ENCODE measurements at places on chromosomes 2 and 18.

DNA sequence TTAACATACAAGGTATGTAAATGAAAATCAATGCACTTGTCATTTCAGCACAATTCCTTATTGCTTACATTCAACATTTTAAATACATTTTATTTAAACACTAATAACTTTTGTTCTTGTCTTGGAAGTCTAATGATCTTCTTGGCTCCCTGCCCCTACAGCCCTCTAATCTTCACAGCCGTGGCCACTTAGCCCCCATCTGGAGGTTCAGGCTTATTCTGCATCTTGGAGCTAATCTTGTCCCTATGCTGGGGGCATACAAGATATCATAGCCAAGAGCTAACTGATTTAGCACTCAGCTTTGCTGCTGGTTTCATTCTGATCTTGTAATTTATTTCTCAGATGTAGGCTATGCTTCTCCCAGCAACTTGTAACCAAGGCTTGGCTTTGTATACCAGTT is 140.8 kb downstream of the TMEFF2 start:
- no peak for DNase-seq

DNA sequence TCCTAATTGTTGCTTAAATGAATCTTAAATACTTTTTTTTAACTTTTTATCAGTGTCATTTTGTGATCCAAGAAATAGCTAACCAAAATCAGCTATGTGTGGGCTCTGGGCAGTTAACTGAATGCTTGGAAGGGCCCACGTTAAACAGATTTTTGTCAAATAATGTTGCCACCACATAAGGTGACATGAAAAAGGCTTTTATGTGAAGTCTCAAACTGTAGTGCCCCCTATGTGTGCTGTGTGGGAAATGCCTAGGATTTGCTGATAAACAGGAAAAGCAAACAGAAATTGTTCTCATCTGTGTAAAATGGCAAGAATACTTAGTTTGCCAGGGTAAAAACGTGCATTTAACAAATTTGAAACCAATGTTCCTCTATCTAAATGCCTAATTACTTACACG is 242.2 kb downstream of the ZNF516 start:
- no peak for DNase-seq

- DNase-seq: no peak
Measured at GRCh38 chr2:5235701-5236100, 456.5 kb upstream of the SOX11 start.

GRCh38 chr18:40944576-40944975 is 1010.5 kb upstream of the PIK3C3 start:
- DNase-seq: no peak

DNA sequence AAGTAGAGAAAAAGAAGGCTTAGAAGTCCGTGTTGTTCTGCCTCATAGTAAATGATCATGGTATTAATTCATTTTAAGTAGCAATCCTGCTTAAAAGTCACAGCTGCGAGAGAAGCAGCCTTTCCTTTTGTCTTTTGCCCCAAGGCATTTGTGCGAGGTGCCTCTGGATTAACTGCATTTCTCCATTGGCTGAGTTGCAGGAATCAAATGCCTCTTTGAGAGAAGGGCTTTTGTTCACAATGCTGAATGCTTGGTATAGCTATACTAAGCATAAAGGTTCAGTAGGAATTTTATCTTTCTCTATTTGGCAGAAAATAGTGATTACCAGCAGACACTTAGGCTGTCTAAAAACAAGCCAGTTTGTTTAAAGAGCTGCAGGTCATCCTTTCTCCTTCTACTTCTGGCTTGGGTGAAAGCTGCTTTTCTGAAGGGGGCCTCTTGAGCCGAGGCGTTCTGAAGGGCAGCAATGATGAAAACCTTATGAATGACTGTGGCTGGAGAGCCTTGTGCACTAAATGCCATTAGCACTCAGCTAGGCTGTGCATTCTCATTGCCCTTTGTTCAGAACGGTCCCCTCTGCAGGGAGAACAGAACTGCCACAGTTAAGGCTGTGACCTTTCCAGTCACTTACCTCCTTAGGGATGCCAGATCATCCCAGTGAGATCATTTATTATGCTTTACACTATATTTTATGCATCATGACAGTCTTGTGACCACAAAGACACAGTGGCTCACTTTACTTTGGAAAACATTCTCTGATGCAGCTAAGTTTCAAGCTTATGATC is 68.8 kb upstream of the TMEM87B start:
- DNase-seq: no peak

DNA sequence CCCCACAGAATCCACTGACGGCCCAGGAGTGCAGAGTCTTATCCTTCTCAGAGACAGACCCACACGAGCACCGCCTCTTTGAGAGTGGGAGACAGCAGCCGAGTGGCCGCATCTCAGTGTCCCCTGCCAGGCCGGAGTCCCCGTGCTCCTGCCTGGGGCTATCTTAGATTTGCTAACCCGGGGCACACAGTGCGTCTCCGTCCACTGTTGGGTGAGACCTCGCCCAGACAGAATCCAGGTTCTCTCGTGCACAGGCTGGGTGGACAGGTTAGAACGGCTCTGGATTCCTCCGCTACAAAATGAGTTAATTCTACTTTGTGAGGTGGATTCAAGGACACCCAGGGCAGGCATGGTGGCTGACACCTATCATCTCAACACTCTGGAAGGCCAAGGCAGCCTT is 88.3 kb downstream of the ZNF516 start:
- no peak for DNase-seq

GRCh38 chr2:233411162-233411561 is 56.9 kb downstream of the DGKD start:
- no peak for DNase-seq

- DNase-seq: no peak
Measured at GRCh38 chr2:161357097-161357496, 48.9 kb downstream of the PSMD14 start.

- no peak for DNase-seq
Measured at GRCh38 chr18:48545757-48546321, 7.0 kb downstream of the CTIF start.

DNA sequence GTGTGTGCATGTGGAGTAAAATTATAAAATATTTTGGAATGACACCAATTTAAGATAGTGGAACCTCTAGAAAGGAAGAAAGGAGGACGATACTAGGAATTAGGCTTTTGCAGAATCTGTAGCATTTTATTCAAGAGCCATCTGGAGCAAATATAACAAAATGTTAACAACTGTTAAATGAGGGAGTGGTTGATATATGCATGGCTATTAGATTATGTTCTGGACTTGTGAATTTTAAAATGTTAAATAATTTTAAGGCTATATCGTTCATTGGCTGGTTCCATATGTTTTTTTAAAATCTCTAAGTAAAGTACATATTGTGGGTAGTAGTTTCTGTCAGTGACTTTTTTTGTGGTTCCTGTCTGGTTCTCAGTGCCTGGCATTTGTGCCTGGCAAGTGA is 123.2 kb downstream of the PKP4 start:
- DNase-seq: no peak

DNA sequence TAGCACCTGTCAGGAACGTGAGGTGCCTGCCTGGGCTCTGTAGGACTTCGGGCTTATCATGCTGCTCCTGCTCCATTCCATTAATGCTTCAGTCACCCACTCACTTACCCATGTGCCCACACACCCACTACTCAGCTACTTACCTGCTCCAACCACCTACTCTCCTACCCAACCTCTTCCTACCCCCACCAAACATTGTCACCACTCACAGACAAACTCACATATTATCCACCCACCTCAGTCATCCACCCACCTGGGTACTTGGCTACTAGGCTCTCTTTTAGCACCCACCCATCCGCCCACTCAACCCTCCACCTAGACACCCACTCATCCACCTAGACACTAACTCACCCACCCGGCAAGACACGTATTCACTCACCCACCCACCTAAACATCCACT is 724.7 kb upstream of the RAB6C start:
- no peak for DNase-seq

DNA sequence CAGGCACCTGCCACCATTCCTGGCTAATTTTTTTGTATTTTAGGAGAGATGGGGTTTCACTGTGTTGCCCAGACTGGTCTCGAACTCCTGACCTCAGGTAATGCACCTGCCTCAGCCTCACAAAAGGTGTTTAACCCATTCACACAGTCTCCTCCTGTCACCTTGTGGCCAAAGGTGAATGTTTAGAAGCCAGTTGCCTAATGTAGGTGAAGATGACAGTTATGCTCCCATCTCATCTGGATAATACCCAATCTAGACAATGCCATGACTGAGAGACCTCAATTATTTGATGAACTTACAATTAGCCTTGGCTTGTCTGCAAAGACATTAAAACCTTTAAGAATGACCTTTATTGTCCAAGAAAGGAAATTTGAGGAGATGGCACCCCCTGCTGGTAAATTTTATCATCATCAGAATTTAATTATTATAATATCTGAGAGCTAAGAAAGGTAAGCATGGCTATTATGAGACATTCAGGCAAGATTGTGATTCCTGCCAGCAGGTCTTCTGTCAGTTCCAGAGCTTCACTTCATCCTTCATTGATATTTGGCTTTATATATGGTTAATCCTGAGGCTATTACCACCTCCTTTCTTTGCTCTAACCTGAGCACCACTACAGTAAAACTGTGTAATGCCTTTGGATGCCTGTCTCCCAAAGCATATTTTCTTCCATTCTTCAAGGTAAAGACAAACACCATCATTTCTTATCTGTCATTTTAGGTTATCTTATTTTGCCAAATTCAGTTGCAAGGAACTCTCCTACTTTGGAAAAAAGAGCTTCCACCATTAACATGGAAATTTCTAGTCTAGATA is 117.6 kb downstream of the FAM124B start:
- no peak for DNase-seq

GRCh38 chr2:96883306-96883705 is 13.4 kb upstream of the SEMA4C start:
- DNase-seq: no peak

- DNase-seq: no peak
Measured at GRCh38 chr18:72762515-72763122, 105.2 kb downstream of the NETO1 start.

GRCh38 chr2:128487650-128488387 is 169.2 kb upstream of the HS6ST1 start:
- no peak for DNase-seq

- no peak for DNase-seq
Measured at GRCh38 chr18:24791751-24792545, 331.5 kb downstream of the HRH4 start.

DNA sequence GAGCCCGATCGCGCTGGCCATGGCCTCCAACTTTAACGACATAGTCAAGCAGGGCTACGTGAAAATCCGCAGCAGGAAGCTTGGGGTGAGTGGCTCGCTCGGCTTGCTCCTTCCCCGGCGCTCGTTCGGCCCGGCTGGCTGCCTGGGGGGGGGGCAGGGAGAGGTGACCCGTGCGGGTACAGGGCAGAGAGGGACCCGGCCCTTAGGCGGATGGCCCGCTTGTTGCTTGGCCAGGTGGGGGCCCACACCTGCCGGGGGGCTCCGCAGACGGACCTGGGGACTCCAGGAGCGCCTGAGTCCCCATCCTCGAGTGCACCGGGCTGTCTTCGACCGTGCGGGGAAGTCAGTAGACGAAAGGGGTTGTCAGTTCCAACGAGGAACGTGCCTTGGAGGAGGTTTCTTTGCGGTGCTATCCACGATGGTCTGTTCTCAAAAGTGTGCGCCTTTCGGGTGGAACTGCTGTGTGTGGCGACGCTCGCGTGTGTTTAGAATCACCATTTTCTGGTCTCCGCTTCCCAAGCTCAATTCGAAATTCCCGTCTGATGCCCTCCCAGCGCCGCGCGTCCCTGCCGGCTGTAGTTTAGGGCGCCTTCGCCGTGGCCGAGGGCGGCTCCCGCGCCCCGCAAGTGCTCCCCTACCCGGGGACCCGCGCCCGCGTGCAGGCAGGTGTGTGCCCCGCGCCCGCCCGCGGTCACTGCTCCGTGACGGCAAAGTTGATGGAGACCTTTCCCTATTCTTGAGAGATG is 711 bp downstream of the DOK6 start:
- no peak for DNase-seq

DNA sequence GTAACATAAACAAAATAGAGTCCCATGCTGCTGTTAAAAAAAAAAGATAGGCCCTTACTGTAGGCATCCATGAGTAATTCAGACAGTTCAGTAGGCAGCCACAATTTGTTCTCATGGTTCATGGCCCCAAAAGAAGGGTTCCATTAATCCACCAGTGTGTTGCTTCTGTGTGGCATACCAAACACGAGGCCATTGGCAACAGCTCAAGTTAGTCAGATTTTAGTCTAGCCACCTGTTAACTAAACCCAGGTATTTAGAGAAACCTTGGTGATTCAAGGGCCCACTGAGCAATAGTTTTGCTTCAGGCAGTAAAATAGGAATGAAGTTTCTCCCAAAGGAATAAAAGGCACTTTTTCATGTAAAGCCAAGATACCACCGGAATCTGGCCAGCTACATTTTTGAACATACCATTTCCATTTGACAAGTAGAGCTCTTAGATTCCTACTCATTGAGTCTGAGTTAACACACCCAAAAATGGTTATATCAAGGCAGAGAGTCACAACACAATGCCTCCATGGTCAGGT is 80.1 kb upstream of the SRD5A2 start:
- DNase-seq: no peak

DNA sequence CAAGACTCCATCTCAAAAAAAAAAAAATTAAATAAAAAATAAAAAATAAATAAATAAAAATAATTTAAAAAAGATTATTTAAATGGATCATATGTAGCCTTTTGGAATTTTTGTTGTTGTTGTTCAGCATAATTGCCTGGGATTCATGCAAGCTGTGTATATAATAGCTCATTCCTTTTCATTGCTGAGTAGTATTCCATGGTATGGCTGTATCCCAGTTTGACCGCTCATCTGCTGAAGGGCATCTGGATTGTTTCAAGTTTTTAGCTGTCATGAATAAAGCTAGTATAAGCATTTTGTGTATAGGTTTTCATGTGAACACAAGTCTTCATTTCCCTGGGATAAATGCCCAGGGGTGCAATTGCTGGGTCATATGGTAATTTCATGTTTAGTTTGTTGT is 6.4 kb upstream of the TANC1 start:
- DNase-seq: no peak

GRCh38 chr18:48589797-48590519 is 51.1 kb downstream of the CTIF start:
- DNase-seq: no peak

GRCh38 chr2:30234180-30234971 is 3.0 kb downstream of the LBH start:
- no peak for DNase-seq

DNA sequence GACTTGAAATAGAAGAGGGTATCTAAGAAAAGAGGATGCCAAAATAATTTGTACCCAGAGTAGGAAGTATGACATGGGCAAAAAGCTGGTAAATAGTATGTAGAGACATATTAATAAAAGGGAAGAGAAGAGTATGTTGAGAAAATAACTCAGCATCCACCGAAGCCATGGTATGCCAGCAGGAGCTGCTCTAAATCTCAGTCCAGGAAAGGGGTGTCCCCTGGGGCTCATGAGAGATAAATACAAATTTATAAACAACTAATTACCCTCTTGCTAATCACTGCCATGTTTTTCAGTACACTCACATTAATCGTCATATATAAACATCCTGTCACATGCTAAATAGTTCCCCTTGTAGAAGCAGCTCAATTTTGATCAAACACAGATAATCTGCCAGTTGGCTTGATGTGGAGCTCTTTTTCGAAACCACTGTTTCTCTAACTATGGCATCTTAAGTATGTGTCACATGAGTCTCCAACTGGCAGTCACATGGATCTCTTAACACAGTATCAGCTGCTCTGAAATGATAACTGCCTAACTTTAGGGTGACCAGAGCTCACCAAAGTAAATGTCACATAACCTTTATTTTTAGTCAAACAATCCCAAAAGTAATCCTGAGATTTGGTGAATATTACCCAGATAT is 31.9 kb downstream of the EXOC6B start:
- no peak for DNase-seq
